CD14-positive monocyte (primary cell): ENCODE measurements at places on chromosomes 12 and 14.

- DNase-seq = peak; percentile 97
Observed at GRCh38 chr12:108838194-108839017, 19.0 kb downstream of the SSH1 start.

- no peak for DNase-seq
Observed at GRCh38 chr14:79602742-79603141, 608.6 kb downstream of the DIO2 start.

DNA sequence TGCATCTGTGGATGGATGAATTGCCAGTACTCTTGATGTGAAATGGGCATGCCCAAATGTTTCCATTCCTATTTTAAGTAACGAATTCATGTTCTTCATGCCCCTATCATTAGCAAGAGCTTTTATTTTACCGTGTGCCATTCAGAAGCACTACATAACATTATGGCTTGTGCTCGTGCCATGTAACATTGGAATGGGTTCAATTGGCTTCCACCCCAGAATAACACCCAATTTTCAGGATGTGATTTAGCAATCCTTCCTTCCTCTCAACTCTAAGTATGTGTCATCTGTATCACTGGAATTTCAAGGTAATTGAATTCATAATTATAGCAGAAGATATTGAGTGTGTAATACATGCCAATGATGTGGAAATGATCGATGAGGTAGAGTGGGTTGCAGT, 145.8 kb upstream of the TMPO start:
- DNase-seq = no peak

- peak; percentile 57 for DNase-seq
Observed at GRCh38 chr12:124352839-124353238, 57.9 kb downstream of the RFLNA start.

DNA sequence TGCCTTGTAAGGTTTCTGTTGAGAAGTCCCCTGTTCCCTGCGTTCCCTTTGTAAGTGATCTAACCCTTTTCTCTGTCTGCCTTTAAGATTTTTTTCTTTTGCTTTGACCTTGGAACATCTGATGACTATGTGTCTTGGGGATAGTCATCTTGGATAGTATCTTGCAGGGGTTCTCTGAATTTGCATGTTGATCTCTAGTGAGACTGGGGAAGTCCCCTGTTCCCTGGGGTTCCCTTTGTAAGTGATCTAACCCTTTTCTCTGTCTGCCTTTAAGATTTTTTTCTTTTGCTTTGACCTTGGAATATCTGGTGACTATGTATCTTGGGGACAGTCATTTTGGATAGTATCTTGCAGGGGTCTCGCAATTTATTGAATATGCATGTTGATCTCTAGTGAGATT, 38.2 kb upstream of the TMX1 start:
- DNase-seq = no peak

GRCh38 chr12:107731366-107731765, 29.6 kb downstream of the PRDM4 start:
- no peak for DNase-seq

DNA sequence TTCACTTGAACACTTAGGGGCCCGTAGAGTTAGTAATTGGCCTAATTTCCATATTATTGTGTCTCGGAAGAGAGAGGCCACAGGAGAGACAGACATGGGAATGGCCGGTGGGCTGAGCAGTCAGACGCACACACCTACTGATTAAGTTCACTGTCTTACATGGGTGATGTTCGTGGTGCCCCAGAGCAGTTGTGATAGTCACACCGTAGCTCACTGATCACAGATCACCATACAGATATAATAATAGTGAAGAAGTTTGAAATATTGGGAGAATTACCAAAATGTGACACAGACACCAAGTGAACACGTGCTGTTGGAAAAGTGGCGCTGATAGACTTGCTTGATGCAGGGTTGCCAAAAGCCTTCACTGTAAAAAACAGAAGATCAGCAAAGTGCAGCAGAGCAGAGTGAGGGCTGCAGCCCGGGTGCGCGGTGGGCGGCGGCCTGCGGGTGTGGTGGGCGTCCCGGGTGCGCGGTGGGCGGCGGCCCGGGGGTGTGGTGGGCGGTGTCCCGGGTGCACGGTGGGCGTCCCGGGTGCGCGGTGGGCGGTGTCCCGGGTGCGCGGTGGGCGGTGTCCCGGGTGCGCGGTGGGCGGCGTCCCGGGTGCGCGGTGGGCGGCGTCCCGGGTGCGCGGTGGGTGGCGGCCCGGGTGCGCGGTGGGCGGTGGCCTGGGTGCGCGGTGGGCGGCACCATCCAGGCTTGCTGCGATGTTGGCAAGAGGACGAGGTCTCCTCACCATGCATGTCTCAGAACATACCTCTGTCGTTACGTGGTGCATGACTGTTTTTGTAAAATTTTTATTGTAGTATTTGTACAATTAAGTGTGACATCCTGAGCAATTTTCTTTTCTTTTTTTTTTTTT, 34.3 kb upstream of the TEX22 start:
- no peak for DNase-seq

- DNase-seq = no peak
Observed at GRCh38 chr12:133129368-133130037, 571 bp downstream of the ZNF891 start.
